ENCODE measurements at places on chromosomes 4 and X.
A peak's percentile ranks its signal among the peaks of the same experiment; 100 is the strongest.

DNA sequence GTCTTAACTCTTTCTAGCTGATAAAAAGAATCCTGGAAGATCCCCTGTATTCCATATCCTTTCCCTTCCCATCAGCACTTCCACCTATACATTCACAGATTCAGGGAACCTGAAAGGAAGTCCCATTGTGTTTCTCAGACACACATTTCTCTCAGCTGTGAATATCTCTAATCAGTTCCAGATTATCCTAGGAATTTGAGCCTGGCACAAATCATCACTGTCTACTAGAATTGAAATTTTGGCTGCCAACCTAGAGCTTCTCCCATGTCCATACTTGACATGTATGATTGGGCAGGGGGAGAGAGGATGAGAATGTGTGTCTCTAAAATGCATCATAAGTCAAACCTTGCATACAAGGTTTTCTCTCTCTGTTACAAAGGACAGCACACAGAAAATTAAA lies 53.1 kb downstream of the NDST3 start:
- DNase-seq: no peak

DNA sequence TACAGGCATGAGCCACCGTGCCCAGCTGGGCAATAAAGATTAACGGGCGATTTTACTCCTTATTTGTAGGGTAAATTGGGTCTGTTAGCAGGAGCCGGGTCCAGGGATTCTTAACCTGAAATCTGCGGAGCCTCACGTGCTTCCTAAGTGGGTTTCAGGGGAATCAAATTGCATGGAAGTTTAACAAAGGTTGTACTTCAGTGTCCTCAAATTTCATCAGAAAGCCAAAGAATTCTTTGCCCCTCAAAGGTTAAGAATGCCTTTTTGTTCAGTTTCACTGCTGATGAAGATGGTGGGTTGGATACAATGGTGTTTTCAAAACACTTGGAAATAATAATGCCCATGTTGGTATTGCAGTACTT lies 67.9 kb downstream of the AFF1 start:
- no peak for DNase-seq

- DNase-seq: no peak
These were observed 42.1 kb downstream of the TRIM61 start for GRCh38 chr4:164935363-164935762.

DNA sequence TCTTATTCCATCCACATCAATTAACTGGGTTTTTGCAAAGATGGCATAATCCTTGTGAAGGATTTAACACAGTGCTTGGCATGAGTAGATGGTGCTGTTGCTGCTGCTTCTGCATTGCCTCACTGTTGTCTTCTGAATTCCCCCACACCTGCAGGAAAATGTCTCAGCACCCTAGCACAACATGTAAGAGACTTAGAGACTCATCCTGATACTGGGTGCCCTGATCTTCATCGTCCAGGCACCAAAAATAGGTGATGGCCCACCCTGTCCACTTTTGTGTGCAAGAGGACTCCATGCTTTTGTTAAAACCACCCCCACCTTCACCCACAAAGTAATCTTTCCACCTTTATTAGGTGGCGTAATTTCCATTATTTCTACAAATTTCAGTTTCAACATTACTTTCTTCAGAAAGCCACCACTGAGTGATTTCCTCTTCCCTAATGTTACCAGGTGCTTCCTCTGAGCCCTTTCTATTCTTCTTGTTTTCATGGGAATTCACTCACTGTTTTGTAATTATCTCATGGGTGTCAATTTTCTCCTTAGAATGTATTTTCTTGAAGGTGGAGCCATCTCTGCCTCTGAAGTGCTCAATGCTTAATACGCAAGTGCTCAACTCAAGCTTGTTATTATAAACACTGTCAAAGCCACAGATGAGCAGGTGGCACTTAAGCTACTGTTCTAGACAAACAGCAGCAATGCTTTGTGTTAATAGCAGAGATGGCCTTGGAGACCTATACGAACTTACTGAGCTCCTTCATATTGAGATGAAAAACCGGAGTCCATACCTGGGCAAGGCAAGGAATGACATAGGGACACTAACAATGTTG lies 89.5 kb downstream of the HS3ST1 start:
- peak; percentile 3 for DNase-seq

DNA sequence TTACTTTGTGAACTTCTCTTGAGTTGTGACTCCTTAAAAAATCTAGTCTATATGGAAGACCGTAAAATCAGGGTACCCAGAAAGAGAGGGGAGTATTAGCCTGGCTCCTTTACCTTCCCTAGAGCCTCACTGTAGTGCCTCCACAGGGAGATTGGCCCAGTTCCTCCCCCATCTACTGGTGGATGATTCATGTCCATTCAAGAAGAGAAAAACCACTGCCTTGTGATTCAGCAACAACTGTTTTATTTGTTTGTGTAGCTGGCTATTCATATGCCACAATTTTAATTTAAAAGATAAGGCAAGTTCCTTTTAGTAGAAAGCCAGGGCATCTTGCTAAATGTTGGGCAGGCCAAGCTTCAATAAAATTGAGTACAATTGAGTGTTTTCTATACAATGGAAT lies 221.8 kb upstream of the KCNIP4 start:
- no peak for DNase-seq

GRCh38 chrX:100625985-100626491 lies 10.6 kb downstream of the TSPAN6 start:
- no peak for DNase-seq

DNA sequence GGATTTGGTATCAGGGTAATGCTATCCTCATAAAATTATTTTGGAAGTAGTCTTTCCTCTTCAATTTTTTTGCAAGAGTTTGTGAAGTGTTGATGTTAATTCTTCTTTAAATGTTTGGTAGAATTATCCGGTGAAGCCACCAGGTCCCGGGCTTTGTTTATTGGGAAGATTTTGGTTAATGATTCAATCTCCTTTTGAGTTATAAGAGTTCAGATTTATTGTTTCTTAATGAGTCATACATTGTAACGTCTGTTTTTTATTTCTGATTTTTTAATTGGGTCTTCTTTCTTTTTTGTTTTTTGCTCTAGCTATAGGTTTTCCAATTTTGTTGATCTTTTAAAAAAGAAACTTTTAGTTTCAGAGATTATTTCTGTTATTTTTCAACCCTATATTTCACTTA lies 412.3 kb downstream of the PDGFC start:
- no peak for DNase-seq

- DNase-seq: no peak
These were observed 267.1 kb downstream of the PAPSS1 start for GRCh38 chr4:107452717-107453630.

- DNase-seq: no peak
These were observed 1320.1 kb downstream of the RPA4 start for GRCh38 chrX:98203800-98204199.

- no peak for DNase-seq
These were observed 426.8 kb downstream of the PPARGC1A start for GRCh38 chr4:23463071-23463470.

DNA sequence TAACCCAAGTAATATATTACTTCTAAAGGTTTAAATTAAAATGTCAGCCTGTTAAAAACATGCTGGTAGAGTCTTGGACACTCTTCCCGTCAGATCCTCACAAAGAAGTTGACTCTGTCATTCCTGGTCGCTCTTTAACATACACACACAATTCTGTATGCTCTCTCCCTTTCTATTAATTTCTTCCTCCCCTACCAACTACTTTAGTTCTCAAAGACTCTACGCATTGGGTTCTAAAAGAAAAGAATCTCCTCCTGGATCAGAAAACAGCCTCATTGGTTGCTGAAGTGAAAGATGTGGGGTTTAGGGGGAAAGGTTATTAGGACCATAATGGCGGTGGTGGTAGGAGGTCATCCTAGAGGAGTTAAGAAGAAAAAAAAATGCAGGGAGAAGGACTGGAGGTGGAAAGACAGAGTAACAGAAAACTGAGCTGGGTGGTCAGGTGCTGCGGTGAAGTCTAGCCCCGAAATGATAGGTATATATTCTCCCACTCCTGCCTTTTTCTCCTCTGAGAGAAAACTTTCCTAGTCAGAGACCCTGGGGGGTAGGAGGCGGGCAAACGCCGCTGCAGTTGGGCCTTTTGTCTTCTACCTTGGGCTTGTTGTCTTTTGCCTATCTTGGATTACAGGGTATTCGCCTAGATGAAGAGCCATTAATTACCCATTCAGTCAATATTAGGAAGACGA lies 5.2 kb upstream of the PITX2 start:
- DNase-seq: no peak

DNA sequence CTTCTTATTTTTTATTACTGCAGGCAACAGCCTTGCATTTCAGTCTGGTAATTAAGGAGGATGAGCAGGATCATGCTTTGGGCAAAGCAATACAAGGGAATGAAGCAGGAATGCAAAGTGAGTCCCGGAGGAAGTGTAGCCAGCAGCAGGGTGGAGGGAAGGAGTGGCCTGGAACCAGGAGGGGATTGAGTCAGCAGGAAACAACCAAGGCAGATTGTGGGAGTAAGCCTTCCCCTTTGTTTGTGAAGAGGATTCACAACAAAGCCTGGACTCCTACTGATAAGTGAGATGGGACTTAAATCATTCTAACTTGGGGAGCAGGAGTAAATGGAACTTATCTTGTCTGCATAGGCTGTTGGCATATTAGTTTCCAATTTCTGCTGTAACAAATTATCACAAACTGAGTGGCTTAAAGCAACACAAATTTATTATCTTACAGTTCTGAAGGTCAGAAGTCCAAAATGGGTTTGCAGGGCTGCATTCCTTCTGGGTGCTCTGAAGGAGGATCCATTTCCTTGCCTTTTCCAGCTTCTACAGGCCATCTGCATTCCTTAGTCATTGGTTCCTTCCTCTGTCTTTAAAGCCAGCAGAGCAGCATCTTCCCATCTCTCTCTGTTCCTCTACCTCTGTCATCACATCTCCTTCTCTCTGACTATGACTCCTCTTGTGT lies 93.2 kb upstream of the AP1S2 start:
- DNase-seq: no peak

DNA sequence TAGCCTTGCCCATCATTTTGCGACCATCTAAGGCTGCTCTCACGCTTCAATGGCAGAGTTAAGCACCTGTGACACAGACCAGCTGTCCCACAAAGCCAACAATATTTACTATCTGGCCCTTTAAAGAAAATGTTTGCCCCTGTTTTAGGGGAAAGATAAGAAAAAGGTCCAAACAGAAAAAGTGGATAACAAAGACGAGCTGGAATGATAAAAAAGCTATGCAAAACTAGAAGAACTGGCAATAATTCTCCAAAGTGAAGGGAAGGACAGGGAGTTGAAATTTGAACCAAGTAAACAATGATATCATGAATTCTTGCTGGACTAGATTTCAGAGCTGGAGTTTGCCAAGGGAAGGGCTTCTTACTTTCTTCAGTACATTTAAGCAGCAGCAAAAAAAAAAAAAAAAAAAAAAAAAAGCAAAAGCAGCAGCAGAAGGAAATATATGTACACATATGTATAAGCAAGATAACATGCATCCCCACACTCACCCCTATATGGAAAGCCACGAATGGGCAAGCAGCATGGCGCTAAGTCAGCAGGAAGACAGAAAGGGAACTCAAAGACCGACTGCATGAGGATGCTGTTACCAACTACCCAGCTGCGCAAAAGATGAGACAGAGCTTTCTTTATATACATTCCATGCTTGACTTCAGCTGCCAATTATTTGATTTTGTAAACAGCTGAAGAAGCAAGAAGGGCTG lies 12.5 kb downstream of the TRAPPC2 start:
- no peak for DNase-seq

DNA sequence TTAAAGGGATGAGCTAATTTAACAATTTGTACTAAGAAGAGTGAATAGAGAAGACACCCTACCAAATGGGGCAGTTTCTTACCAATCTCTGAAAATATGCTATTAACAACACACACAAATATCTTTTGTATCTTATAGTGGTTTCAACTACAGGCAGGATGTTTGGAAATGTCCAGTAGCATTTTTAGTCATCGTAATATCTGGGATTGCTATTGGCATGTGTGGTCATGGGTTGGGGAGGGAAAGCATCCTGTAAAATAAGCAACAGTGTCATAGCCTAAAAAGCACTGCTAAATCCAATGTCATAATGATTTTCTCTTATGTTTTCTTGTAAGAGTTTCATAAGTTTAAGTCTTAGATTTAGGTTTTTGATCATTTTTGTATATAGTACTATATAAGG lies 29.3 kb upstream of the ABCG2 start:
- no peak for DNase-seq

GRCh38 chr4:100804576-100805360 lies 286.9 kb upstream of the EMCN start:
- DNase-seq: no peak

DNA sequence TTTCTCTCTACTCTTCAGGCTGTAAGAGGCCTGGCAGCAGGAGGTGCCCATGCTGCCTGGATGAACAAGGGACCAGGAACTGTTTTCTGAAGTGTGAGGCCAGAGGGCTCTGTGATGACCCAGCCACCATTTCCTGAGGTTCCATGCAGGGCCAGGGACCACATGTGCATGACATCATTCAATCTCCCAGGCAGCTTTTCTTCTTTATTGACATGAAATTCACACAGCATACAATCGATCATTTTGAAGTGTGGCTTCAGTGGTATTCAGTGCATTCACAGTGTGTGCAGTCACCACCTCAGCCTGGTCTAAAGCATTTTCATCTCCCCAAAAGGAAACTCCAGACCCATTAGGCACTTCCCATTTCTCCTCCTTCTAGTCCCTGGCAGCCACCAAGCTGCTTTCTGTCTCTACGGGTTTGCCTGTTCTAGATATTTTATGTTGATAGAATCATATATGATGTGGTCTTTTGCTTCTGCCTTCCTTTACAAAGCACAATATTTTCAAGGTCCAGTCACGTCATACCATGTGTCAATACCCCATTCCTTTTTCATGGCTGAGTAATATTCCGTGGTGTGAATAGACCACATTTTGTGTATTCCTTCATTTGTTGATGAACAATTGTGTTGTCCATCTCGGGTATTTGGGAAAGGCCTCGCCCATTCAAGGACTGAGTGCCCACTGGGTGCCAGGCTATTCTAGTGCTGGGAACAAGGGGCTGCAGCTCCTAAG lies 93.1 kb downstream of the PSAPL1 start:
- DNase-seq: no peak

DNA sequence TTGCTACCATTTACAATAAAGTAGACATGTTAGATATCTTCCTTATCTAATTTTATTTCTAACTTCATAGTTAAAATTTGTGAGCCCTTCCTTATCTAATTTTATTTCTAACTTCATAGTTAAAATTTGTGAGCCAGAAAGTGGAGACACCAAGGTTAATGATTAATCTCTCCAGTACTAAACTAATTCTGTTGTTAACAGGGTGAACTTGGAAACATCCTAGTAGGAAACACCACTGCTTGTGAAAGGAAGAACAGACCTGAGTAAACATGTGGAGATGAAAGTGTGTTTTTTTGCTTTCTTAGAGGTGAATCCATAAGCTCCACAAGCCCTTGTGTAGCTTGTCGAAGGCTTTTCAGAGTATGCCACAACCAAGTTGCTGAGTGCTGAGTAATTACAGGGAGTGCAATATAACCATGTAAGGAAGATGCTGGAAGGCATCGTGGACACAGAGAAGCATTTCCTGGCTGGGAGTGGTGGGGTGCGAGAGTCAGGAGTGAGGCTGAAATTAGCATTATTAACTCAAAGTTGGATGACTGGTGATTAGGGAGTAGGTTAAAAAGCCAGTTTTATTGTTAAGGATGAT lies 118.6 kb upstream of the NEIL3 start:
- DNase-seq: no peak

GRCh38 chr4:170093973-170094535 lies 4.3 kb upstream of the AADAT start:
- DNase-seq: no peak

Measured in NCI-H1092 (cell line).